ENCODE measurements at places on chromosomes 11 and 22.

- no peak for DNase-seq
These were observed 85.9 kb upstream of the MYOD1 start for GRCh38 chr11:17633279-17633986.

DNA sequence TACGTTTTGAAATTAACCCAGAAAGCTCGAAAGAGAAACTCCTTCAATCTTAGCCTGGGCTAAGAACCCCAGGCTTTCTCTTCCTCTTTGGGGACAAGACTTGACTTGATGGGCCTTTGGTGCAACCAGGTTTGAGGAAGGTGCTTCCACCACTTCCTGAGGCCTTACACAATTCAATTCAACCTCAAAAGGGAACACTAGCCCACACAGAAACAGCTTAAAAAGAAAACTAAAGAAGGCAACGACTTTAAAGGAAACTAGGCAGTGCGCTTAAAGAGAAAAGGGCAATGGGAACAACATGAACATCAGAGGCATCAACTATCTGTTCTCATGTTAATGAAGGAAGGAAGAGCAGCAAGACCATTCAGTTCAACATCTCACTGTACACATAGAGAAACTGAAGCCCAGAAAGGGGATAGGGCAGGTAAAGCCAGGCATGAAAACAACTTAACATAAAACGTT lies 24.8 kb downstream of the PAK1 start:
- DNase-seq, result no peak

DNA sequence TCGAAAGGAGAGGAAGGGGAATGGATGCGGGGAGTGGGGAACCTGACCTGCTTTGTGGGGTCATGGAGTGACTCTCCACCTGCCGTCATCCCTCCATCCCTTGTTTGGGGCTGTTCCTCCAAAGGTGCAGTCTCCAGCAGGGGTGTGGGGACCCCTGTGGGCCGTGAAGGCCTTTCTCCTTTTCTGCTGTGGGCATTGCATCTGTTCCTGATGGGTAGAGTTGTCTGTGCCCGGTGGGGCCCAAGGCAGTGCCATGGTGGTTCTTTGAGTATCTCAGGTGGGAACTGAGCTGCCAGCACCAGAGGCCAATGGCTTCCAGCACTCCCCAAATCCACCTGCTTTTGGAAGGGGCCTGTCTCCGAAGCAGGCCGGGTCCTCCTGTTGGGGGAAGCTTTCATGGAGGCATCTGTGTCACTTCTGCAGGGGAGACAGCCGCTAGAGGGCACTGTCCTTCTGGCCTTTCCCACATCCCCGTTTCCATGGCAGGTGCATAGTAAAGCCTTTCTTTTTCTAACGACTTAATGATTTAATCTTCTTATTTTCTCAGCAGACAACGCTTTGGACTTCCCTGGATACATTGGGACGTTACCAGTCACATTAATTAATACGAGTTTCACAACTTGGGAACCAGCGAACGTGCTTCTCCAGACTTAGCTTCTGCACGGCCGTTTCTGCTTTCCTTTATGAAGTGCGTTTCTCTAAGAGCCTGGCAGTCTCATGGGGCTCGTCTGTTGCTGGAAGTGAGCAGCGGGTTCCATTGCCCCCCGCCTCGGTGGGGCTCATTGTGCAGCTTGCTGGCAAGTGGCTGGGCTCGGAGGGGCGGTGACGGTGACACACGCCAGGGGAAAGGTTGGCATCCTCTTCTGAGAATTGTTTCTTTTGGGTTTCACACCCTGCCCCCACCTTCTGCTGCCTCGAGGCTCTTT lies 57.1 kb downstream of the PARVB start:
- peak; percentile 58 for DNase-seq

DNA sequence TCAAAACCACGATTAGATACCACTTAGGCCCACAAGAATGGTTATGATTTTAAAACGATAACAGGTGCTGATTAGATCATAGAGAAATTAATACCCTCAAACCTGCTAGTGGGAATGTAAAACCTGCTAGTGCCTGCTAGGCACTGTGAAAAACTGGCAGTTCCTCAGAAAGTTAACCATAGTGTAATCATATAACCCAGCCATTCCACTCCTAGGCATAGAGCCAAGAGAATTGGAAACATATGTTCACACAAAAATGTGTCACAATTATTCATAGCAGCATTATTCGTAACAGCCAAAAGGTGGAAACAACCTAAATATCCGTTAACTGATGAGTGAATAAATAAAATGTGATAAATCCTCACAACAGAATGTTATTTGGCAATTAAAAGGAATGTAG lies 122.2 kb upstream of the SYN3 start:
- no peak for DNase-seq

DNA sequence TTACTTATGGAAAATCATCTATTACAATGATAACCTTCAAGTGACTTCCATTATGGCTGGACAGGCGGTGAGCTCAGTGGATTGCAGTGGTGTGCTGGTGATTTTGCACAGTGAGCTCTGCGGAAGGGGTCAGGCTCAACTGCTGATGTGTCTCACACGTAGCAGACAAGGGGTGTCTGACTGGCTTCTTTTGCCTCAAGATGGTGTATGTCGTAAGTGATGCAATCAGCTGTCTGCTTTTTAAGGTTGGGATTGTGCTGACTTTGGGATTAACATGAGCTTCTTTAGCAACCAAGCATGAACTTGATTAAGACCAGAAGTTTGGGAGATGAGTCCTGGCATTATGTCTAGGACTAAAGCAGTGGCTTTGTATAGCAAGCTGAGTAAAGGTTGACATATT lies 49.5 kb downstream of the POLD3 start:
- DNase-seq, result no peak

DNA sequence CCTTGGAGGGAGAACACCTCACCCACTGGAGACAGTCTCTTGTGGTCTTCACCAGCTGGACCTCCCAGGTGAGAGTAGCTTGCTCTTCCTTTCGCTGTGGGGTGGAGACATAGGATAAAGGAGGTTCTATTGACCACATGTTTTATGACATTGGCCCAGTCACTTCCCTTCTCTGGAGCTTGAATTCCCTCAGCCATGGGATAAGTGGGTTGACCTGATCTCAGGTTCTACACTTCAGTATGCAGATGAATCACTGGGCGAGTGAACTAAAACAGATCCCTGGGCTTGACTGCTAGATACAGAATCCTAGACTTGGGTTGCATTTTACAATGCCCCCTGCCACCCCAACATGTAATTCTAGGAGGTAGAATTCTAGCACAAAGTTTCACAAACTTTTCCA lies 54.8 kb upstream of the PRSS23 start:
- no peak for DNase-seq

- no peak for DNase-seq
These were observed 58.2 kb upstream of the LRRC55 start for GRCh38 chr11:57123590-57123989.

DNA sequence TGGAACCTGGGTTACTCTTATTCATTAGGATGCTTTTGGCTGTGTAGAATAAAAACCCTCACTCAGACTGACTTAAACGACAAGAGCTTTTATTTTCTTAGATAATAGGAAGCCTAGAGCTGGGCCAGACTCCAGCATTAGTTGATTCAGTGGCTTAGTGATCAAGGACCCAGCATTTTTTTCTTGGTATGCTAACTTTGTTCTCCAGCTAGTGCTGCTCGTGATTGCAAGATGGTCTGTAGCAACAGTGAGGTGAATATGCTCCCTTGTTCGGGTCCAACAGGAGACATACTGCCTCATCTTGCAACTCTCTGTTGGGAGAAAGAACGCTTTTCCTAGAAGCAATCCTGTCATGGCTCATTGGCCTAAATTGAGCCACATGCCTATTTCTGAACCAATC lies 33.4 kb downstream of the INSC start:
- DNase-seq, result no peak

GRCh38 chr22:23438216-23438615 lies 141.9 kb downstream of the IGLL1 start:
- no peak for DNase-seq

DNA sequence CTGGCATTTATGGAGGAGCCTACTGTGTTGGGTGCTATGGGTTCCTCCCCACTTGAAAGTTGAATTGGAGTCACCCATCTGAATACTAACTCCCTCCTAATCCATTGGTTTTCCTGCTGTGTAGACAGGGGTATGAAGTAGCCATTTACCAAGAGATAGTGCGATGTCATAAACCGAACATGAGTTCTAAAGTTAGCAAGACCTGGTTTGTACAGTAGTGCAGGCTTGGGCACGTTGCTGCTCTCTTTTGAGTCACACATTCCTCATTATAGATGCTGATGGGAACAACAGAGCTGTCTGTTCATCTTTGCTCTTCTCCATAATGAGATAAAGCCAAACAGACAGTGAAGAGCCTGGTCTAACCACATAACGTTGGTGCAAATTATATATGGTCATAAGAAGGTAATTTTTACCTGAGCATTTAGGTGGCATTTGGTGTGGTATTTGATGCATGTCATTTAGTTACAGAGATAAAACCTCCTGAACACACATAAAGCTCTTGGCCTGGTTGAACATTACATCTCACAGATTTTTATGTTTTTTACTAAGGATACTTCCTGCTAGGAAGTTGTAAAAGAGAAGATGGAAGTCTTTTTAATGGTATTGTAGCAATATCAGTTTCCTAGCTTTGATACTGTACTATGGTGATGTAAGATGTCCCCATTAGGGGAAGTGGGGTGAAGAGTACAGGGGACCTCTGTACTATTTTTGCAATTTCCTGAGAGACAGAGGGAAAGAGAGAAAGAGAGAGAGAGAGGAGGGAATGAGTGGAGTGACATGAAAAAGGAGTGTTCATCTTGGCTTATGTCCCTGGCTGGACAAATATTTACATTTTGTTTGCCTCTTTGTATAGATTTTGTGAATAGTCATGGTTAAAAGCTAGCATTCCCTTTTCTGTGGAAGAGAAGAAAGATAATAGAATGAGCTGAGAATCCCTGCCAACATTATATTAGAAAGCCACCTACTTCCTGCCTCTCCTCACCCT lies 27.9 kb downstream of the GRAP2 start:
- no peak for DNase-seq

- no peak for DNase-seq
These were observed 2.5 kb upstream of the KLHL35 start for GRCh38 chr11:75435571-75435925.

DNA sequence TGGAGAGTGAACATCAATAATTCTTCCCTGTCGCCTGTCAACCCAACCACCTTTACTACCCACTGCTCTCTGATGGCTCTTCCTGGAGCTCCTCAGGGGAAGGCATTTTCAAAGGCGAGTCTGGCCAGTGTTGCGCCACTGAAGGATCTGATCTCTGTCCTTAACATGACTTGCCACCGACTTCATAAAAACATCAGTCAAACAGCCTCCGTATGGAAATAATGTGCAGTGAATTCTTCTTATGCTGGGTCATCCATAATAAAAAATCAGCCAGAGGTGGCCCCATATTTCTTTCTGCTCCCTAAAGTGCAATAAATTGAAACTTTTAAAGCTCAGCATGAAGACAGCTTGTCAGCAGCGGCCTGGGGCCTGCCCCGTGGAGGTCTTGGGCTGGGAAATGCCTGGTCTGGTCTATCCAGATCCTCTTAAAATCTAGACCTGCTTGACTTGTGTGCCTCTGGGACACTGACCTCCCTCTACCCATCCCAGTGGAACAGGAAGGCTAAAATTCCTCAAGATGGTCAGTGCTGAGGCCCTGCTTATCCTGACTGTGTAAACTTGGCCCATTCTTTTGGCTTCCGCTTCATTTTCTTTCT lies 199.5 kb downstream of the MYO18B start:
- DNase-seq, result no peak

DNA sequence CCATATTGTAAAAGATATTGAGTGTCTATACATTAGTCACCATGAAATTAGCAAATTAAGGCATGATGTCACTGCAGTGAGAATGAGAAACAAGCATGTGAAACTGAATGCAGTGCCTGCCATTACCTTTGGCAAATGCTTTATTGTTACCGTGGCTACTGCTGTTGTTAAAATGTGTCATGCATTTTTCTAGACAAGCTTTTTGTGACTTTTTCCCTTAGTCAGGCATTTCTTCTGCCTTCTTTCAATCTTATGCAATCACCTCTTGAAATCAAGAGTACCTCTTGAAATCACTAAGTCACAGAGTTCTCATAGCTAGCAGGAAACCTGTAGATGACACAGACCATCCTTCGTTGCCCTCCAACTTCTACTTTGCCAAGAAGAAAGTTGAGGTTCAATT lies 461.7 kb upstream of the TENM4 start:
- no peak for DNase-seq

DNA sequence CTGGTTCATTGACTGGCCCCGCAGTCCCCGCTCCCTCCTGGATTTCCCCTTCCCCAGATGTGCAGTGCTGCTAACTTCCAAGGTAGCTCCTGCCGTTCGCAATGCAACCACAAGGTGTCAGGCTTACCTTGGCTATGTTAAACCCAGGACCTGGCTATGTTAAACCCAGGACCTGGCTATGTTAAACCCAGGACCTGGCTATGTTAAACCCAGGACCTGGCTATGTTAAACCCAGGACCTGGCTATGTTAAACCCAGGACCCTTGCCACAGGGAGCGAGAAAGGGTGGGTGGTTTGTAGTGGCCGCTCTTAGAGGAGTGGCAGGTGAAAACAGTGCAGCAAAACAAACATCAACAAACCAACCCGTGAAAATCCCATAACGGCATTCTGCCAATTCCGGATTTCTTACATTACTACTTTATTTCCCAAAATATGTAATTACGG lies 2.9 kb upstream of the ADAMTS8 start:
- peak; percentile 73 for DNase-seq

- DNase-seq, result no peak
These were observed 44.0 kb downstream of the MYO7A start for GRCh38 chr11:77171885-77172665.

DNA sequence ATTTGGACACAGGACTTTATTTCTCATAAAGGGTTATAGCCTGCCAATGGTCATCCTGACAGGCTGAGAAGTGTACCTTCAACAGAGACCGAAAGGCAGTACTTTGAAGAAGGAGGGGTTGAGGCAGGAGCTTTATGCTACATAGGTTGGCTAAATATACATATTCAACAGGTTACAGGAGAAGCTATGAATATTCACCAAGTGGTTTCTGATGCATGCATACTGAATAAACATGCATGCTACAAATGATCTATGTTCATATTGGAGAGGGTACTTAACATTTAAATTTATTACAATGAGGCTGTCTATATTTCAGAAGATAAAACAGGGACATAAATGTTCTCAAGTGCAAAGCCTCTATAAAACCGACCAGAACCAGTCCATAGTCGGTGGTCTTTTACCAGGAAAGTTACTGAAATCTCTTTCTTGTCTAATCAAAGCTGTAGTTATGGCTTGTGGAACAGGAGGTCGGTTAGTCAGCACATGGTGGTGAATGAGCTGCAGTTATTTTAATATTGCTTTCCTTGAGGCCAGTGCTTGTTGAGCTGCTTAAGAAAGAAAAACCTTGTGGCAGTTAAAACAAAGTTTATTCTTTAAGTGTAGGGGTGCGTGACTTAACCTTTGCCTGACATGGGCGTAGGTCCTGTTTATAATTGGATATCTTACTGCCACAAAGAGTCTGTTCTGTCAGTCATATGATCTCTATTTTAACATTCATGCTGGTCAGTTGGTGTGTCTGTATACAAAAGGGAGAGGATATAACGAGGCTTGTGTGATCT lies 19.5 kb downstream of the CNTF start:
- DNase-seq, result no peak

GRCh38 chr11:3639841-3640240 lies 2.0 kb downstream of the ART5 start:
- no peak for DNase-seq

GRCh38 chr11:128694618-128695481 lies 978 bp downstream of the FLI1 start:
- no peak for DNase-seq

- peak; percentile 20 for DNase-seq
These were observed 35.7 kb downstream of the CLMP start for GRCh38 chr11:123159183-123159857.

Measured in stimulated activated CD4-positive, alpha-beta T cell treated with anti-CD3 and anti-CD28 coated beads, Interleukin-1b, Interleukin-23, amount 100 ng/mL, for 48 hours (primary cell).